CD4-positive, alpha-beta T cell (primary cell): ENCODE measurements at places on chromosomes 5 and 9.

GRCh38 chr5:73748510-73749400, 122.8 kb downstream of the ARHGEF28 start:
- DNase-seq, result no peak

GRCh38 chr5:74386571-74387334, 253.8 kb downstream of the ENC1 start:
- DNase-seq, result no peak

DNA sequence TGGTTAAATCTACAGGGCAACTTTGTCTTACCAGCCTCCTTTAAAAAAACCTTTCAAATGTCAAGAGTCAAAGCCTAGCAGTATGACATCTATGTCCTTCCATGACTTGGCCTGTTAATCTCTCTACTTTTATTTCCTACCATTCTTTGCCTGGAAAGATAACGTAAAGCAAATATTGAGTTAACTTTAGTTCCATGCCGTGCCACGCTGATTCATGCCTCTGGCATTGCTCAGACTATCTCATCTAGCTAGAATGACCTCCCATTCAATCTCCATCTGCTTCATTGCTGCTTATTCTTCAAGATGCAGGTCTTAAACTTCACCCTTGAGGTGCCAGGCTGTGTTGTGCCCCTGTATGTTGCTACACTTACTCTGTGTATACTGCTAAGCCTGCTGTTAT, 729.8 kb downstream of the EFNA5 start:
- no peak for DNase-seq

DNA sequence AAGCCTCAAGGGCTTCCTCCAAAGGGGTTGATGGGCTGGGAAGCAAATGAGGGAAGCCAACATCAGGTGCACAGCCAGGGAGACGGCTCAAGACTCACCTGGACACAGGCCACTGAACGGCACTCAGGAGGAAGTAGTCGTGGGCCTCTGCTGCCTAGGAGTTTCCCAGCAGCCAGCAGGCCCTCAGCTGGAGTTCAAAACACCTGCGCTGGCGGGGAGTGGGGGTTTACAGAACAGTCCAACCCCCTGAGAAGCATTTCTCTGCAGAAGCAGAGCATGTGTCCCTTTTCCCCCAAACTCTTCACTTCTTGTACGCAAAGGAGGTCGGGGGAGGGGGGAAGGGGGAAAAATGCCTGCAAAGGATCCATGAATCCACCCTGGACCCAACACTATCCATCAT, 2.3 kb downstream of the WHRN start:
- no peak for DNase-seq

GRCh38 chr9:96068511-96068910, 193.0 kb downstream of the ERCC6L2 start:
- DNase-seq, result no peak

GRCh38 chr5:129820-130219, 37.9 kb downstream of the PLEKHG4B start:
- no peak for DNase-seq

- DNase-seq, result no peak
These were observed 293.0 kb downstream of the SEC61B start for GRCh38 chr9:99515093-99515492.

- DNase-seq, result no peak
These were observed 284.2 kb downstream of the SMARCA2 start for GRCh38 chr9:2299156-2299842.

DNA sequence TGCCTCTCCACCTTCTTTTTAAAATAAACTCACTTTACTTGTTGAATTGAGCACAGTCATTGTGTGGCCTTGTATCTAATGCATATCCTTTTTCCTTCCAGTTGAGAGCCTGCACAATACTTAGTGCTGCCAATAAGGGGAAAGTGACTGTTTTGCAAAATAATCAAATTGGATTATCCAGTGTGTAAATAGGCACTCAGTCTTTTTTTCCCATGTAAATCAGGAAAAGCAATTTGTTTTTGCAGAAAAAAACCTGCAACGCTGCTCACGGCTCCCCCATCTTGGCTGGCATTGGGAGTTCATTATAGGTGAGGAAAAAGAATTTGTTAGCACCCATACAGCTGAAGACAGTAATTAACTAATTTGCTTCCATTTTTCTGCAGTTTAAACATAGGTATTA, 299.9 kb downstream of the CSNK1G3 start:
- no peak for DNase-seq

- DNase-seq, result no peak
These were observed 475.9 kb downstream of the TLE1 start for GRCh38 chr9:81213456-81213855.

DNA sequence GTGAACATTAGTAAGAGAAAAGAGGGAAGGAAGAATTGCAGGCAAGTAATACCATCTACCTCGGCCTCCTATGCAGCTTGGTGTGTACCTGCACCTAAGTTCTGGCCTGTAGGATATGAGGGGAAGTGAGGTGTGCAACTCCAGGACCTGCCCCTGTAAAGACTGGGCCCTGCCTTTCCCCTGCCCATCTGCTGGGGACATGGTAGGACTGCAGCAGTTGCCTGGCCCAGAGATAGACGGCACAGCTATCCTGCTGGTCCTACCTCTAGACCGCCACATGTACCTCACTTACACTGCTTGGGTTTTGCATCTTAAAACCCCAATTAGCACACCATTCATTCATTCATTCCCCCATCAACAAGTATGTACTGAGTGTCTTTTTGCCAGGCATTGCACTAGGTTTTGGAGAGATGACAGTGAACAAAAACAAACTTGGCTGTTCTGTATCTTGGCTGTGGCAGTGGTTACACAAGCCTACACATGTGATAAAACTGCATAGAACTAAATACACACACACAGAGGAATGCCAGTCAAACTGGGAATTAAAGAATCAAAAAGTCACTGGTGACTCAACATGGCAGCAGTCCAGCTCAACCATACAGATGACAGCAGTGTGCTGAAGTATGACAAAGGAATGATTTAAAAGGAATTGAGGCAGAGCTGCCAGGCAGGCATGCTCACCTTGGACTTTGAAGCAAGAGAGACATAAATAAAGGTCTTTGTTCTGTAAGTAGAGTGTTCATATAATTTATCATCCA, 23.3 kb upstream of the MGAT1 start:
- no peak for DNase-seq

GRCh38 chr5:128084228-128085167, 932 bp downstream of the SLC12A2 start:
- peak; percentile 28 for DNase-seq

- no peak for DNase-seq
These were observed 132.4 kb upstream of the OTULINL start for GRCh38 chr5:14449052-14449661.

GRCh38 chr9:13750061-13750460, 470.6 kb upstream of the MPDZ start:
- no peak for DNase-seq

- no peak for DNase-seq
These were observed 21.7 kb downstream of the CDH10 start for GRCh38 chr5:24623031-24623430.

DNA sequence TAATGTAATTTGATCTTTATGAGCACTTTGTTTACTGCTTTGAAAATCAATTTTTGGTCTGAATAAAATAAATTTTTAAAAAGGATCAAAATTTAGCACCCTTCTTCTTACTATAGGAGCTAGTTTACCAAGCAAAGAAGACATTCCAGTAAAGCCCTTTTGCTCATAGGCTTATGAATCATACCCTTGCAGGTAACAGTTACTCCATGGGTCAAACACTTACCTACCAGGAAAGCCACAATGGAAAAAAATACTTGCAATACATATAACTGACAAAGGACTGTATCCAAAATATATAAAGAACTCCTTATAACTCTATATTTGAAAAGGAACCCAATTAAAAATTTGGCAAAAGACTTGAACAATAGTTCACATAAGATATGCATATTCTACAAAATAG, 66.6 kb downstream of the SHOC1 start:
- no peak for DNase-seq

- DNase-seq, result no peak
These were observed 60.3 kb downstream of the TTC39B start for GRCh38 chr9:15246708-15247107.

DNA sequence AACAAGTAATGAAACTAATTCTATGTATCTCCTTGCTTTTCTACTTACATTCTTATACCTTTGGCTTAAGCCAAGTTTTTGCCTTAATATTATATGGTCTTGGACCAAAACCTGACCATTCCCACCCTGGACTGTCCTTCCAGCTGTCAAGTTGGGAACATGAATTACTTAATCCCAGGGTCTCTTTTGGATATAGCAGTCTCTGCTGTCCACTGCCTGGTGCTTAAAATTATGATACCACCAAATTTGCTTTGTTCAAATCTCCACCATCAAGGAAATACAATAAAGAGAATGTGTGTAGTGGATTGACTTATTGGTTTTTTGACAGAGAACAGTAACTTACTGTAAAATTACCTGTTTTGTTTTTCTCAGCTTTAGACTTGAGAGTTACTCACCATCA, 66.2 kb downstream of the ABHD17B start:
- no peak for DNase-seq

DNA sequence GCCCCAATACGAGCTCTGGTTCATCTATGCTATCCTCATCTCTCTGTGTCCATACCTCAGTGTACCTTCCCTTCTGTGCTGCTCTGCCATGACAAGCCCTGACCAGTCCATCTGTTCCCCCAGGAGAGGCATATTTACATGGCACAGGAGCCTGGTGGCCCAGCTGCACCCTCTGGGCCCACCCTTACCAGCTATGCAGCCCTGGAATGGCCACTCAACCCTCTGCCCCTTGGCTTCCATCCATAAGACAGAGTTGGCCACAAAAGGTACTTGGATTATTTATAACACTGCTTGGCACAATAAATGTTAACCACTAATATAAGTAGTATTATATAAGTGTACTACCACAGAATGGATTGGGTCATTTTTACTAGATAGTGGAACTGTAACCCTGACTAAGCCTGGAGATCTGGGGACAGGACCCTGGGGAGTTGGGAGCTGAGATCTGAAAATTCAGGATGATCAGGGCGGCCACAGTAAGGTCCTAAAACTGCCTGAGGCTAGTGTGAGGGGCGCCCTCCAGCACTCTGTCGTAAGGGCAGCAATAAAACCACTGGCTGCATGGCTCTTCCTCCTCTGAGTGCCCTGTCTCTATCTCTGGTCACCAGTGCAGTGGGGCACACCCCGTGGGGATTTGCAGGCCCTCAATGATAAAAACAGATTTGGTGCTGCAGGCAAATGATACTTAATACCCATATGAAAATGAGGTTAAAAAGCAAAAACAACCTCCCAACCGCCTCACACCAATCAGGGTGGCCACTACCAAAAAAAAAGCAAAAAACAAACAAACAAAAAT, 65.8 kb downstream of the SEMA4D start:
- DNase-seq, result no peak

- DNase-seq, result no peak
These were observed 34.2 kb upstream of the TIFAB start for GRCh38 chr5:135486131-135487036.

DNA sequence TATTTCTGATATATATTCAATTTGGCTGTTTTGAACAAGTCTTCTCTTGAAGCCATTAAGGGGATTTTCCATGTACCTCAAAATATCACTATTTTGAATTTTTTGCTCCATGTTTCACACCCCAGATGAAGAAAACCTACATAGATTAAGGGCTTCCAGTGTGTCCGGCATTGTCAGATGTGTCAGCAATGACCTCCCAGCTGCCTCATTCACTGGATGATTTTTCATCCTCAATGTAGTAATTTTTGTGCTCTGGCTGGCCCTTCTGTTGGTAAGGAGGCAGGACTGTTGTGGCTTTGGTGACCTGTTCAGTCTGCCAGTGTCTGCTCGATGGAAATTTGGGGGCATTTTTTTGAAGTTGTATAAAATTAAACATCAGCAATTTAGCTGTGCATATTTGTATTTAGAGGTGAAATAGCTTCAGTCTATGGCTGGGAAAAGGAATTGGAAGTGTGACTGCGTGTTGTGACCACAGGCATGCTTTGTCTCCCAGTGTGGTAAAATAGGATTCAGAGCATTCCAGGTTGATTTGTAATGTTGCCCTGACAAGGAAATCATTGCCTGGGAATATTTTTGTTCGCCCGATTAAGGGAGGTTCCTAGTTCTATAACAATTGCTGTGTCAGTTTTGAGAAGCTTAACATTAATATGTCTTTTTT, 312.4 kb downstream of the ARHGEF28 start:
- no peak for DNase-seq

DNA sequence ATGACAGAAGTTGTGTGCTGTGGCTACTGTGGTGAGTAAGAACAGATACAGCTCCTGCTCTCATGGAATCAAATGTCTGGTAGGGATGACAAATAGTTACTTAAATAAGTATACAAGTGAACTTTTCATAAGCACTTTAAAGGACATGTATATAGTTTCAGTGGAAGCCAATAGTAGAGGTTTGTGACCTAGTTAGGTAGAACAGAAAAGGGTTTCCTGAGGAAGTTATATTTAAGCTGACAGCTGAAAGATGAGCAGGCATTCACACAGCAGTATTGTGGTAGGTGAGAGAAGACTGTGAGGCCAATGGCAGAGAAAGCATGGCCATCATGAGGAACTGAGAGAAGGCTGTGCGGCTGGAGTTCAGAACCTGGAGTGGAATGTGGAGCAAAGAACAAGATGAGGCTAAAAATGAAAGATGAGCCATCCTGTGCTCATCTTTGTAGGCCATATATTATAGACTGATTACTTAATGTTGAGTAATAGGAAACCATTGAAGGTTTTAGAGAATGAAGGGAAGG, 15.4 kb downstream of the FAM174A start:
- DNase-seq, result no peak
